Stimulated activated CD4-positive, alpha-beta T cell treated with anti-CD3 and anti-CD28 coated beads, Interleukin-4, amount 100 ng/mL, for 48 hours (primary cell): ENCODE measurements at places on chromosomes 1 and 21.

- DNase-seq, result no peak
Observed at GRCh38 chr1:153359241-153359640, 1.6 kb downstream of the S100A9 start.

- no peak for DNase-seq
Observed at GRCh38 chr1:58067082-58067481, 479.4 kb downstream of the OMA1 start.

DNA sequence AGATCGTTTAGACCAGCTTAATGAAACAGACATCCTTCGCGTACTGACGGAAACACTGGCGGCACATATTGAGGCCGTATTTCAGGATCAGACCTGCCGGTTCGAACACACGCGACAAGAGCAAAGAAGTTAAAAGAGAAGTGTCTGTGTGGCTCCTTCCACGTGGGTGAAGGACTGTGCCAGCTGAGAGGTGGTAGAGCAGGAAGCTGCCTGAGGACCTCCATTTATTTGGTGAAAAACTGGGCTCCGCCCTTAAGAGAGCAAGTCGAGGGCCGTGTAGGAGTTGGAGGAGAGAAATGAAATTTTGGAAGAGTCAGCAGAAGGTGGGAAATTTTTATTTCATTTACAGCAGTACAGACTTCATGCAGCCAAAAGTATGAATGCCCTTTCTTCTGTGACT lies 38.8 kb upstream of the ADORA3 start:
- no peak for DNase-seq

DNA sequence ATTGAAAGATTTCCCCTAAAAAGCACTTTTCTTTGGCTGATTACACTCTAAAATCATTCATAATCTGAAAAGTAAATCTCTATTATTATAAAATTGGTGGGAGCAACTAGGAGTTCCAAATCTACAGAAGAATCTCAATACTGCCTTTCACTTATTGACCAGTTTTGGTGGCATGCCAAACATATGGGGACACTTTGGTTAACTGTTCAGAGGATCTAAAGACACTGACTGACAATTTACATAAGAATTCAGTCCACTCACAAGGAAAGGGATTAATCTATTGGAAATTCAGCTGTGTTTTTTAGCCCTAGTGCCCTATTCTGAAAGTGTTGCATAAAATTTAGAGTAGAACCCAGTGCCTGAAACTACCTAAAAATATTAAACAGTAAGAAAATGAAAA lies 113.6 kb downstream of the LRRC40 start:
- no peak for DNase-seq

- no peak for DNase-seq
Observed at GRCh38 chr1:111275079-111275478, 15.6 kb upstream of the CHIA start.

DNA sequence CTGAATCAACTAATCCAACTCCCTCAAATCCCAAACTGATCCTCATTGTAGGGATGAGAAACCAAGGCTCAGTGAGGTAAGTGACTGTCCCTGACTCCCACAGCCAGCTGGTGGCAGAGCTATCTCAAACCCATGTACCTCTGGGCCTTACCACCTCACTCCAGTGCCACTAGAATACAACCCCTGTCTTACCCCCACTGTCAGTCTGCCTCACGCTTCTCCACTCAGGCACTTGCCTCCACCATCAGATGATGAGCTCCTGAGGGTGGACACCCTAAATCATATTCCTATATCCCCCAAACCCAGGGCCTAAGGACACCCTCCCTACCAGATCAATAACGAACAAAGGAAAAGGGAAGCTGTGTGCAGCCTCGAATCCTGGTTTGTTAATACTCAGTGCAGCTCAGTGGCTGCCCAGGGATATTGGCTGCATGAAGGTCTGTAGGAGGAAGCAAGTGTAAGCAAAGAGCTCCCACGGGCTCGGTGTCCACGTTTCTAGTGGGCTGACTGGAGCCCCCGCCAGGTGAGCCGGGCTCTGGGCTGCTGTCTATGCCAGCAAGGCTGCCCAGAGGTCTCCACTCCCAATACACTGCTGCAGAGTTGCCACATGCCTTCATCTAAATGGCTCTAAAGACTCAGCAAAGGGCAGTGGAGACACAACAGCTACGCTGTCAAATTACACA lies 533.4 kb downstream of the MATN1 start:
- no peak for DNase-seq

DNA sequence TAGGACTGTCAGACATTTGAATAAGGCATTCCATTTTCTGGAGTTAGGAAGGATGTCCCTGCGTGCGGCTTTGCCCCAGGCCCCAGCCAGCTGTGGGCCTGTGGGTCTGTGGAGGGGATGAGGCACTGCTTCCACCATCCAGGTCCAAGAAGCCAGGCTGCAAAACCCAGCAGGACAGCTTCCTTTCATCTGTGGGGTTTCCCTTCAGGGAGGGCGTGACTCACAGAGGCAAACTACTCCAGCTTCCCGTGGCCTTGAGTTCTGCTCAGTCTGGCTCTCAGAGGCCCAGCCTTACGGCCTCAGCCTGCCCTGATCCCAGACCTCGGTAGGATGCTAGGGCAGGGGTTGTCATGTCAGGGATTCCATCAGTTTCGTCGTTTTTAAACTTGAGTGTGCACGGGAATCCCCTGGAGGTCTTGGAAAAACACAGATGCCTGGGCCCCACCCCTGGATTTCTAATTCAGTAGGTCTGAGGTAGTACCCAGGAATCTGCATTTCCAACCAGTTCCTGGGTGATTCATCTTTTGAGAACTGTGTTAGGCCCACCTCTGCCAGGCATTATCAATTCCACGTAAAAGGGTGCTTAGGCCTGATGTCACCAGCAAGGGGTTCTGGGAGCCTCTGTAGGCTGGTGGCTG lies 32.3 kb upstream of the TENT5C start:
- DNase-seq, result no peak

DNA sequence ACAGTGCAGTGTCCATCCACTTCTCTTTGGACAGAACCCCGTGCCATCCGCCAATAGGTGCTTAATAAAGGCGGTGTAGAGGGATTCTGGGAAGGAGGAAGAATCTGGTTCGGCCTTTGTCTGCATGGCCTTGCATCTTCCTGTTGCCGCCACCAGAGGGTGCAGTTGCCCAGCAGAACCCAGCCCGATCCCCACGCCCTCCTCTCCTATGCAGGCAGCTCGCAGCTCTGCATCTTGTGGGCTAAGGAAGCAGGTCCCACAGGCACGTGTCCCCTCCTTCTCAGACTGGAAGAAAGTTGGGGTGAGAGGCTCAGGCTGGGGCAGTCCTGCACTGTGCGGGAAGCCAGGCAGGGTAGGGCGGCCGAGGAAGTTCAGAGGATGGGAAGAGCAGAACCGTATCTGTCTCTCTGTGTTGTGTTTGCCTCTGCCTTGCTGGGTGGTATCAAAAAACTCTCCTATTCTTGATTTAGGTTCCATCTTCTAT lies 20.8 kb downstream of the NAV1 start:
- peak; percentile 62 for DNase-seq

GRCh38 chr1:1430114-1430982 lies 5.1 kb upstream of the VWA1 start:
- no peak for DNase-seq

- no peak for DNase-seq
Observed at GRCh38 chr1:202170726-202171125, 10.3 kb upstream of the PTPN7 start.

GRCh38 chr1:177739780-177740179 lies 230.1 kb downstream of the SEC16B start:
- DNase-seq, result no peak

GRCh38 chr1:233503366-233503954 lies 110.4 kb upstream of the KCNK1 start:
- no peak for DNase-seq

DNA sequence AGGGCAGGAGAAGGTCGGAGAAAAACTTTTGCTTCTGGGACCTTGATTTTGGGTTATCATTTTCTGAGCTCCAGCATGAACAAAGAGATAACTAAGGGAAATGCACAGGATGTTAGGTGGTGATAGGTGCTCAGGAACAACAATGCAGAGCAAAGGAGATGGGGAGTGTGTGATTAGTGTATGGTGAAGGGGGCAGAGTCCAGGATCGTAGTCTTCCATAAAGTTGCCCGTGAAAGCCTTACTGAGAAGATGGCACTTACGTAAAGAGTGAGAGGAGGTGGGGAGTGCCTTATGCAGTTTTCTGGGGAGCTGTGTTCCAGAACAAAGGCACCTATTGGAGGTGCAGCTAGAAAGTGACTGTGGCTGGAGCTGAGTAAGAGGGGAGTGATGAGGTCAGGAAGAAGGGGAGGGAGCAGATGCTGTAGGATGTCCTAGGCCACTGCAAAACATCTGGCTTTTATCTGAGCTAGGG lies 11.6 kb downstream of the KCNK1 start:
- no peak for DNase-seq

DNA sequence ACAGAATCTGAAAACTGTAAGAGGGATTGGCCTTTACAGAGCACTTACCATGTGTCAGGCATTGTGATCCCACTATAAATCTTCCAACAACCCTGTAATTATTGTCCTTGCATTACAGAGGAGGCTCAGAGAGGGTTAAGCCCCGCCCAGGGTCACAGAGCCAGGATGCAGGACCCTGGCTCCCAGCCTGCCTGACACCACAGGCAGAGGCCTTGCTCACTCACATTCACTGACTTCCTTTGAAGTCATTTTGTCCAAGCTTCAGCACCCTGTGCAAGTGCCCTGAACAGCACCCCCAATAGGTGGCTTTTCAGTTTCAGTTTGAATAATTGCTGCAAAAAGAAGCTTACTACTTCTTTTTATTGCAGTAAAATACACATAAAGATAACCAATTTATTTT lies 256.8 kb upstream of the NFIA start:
- DNase-seq, result no peak

- no peak for DNase-seq
Observed at GRCh38 chr1:169495916-169496315, 10.2 kb upstream of the SLC19A2 start.

GRCh38 chr1:11143907-11144306 lies 44.2 kb upstream of the EXOSC10 start:
- DNase-seq, result no peak

DNA sequence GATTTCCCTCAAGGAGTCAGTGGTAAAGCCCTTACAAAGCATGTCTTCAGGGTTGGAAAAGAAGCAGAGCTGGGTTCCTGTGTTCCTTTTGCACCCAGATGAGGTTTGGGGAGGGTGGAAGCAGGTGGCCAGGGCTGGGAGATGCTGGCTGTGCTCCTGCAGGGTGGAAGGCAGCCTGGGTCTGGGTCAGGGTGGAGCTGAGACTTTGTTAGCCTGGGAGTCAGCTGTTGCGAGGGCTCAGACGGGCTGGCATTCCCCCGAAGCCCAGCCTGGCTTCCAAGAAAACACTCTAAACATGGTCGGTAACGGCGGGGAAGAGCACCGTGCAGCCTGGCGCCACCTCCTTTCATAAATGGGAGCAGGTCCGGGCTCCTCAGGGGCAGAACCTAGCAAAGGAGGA lies 43.7 kb upstream of the EPS8L3 start:
- DNase-seq, result no peak

- no peak for DNase-seq
Observed at GRCh38 chr1:66518654-66519053, 15.3 kb upstream of the SGIP1 start.

DNA sequence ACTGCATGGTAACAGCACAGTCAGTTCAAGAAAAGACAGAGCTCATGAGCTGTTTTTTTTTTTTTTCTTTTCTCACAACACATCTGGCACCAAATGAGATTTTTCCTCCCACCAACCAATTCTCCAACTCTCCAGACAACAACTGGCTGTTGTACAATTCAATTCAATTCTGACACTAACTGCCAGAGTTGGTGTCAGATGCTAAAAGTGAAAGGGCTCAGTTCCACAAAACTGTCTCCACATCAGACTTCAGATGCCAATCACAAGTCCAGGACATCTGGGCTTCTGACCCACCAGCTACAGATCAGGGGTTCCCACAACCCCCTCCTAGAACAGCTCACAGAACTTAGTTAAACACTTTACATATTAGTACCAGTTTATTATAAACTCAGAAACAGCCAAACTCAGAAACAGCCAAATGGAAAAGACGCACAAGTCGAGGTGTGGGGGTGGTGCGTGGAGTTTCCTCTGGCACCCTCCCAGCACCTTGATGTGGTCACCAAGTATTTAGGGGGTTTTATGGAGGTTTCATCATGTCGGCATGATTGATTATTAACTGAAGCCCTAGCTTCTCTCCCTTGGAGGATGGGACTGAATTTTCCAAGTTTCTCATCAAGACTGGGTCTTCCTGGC lies 39.2 kb upstream of the LRRC8D start:
- peak; percentile 66 for DNase-seq

DNA sequence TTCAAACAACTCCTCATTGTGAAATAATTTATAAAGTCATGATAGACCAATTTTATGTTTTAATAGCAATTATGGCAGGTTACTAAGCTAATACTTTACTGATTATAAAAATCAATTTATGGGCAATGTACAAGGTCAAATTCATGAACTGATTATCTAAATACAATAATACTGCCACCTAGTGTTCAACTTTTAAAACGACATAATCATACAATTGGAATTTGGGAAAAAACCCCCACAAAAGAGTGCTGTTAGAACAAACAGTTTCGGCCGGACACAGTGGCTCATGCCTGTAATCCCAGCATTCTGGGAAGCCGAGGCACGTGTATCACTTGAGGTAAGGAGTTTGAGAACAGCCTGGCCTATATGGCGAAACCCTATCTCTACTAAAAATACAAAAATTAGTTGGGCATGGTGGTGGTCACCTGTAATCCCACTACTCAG lies 14.0 kb downstream of the GTF2B start:
- DNase-seq, result no peak

DNA sequence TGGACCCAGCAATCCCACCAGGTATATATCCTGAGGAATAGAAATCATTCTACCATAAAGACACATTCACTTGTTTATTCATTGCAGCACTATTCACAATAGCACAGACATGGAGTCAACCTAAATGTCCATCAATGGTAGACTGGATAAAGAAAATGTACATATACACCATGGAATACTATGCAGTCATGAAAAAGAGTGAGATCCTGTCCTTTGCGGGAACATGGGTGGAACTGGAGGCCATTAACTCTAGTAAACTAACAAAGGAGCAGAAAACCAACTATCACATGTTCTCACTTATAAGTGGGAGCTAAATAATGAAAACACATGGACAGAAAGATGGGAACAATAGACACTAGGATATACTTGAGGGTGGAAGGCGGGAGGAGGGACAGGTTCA lies 36.1 kb upstream of the PRKACB start:
- no peak for DNase-seq

DNA sequence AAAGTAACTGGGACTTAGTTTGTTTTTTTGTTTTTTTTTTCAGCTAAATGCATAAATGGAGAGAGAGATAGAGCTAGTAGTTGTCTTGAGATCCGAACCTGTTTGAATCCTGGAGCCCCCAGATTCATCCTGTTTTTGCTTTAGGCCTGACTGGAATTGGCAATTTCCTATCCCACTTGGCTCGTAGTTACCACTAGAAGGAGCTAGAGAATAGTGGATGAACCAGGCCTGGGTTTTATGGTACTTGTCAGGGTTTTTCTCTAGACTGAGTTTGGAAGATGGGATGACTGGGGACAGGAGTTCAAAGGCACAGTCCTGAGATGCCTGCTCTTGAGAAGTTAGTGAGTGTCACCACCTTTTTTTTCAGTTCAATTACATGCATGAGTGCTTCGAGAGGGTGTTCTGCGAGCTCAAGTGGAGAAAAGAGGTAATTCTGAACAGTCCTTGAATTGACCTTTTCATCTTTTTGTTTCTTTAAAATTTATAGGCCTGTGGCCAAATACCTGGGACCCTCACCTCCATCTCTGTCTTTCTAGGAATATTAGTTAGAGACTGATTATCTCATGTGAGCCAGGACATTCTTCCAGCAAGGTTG lies 23.4 kb downstream of the CELF3 start:
- DNase-seq, result no peak

GRCh38 chr1:42214447-42214871 lies 49.9 kb upstream of the GUCA2A start:
- DNase-seq, result no peak

GRCh38 chr21:33825419-33825818 lies 90.2 kb downstream of the ATP5PO start:
- no peak for DNase-seq
